Fibroblast of skin of abdomen (primary cell): ENCODE measurements at places on chromosomes 2 and 18.
A peak's percentile ranks its signal among the peaks of the same experiment; 100 is the strongest.

DNA sequence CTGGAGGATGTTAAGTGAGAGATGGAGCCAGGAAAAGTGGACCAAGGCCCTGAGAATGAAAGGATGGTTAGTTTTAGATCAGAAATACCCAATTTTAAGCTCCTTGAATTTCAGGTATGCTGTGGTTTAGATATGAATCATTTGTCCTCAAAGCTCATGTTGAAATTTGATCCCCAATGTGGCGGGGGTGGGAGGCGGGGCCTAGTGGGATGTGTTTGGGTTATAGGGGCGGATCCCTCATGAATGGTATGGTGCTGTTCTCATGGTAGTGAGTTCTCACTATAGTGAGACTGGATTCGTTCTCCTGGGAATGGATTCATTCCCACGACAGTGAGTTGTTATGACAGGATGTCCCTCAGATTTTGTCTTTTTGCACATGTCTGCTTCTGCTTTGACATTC lies 11.4 kb downstream of the MYO5B start:
- peak; percentile 46 for DNase-seq

GRCh38 chr2:132754392-132754791 lies 84.4 kb upstream of the LYPD1 start:
- DNase-seq, result peak; percentile 28

- peak; percentile 38 for DNase-seq
Measured at GRCh38 chr2:174901075-174901474, 104.1 kb downstream of the CHN1 start.

- no peak for DNase-seq
Measured at GRCh38 chr2:236733156-236733555, 163.5 kb downstream of the ACKR3 start.

DNA sequence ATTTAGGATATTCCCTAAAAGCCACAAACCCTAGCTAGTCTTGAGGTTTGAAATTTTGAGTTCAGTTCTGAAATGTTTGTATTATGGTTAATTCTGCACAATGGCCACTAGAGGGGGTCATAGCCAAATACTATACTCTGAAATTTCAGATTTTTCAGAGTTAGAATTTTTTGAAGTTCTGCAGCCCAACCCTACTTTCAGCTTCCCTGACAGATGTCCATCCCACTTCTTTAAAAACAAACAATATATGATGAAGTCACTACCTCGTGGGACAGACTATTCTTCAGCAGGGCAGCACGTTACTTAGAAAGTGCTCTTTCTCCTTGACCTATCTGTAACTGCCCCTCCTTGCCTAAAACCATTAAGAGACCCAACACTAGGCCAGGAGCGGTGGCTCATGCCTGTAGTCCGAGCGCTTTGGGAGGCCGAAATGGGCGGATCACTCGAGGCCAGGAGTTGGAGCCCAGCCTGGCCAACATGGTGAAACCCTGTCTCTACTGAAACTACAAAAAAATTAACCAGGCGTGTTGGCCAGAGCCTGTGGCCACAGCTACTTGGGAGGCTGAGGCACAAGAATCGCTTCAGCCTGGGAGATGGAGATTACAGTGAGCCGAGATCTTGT lies 48.2 kb upstream of the PAPOLG start:
- peak; percentile 32 for DNase-seq

GRCh38 chr2:232860593-232861241 lies 9.3 kb upstream of the SNORC start:
- DNase-seq, result no peak

- DNase-seq, result no peak
Measured at GRCh38 chr2:75609334-75609689, 37.3 kb upstream of the MRPL19 start.

GRCh38 chr2:144403933-144404332 lies 116.0 kb downstream of the ZEB2 start:
- peak; percentile 18 for DNase-seq

GRCh38 chr2:20438334-20439192 lies 8.3 kb upstream of the RHOB start:
- DNase-seq, result peak; percentile 66

GRCh38 chr2:112636605-112637288 lies 9.0 kb upstream of the SLC20A1 start:
- DNase-seq, result no peak

- no peak for DNase-seq
Measured at GRCh38 chr2:16216558-16216945, 276.2 kb downstream of the MYCN start.

DNA sequence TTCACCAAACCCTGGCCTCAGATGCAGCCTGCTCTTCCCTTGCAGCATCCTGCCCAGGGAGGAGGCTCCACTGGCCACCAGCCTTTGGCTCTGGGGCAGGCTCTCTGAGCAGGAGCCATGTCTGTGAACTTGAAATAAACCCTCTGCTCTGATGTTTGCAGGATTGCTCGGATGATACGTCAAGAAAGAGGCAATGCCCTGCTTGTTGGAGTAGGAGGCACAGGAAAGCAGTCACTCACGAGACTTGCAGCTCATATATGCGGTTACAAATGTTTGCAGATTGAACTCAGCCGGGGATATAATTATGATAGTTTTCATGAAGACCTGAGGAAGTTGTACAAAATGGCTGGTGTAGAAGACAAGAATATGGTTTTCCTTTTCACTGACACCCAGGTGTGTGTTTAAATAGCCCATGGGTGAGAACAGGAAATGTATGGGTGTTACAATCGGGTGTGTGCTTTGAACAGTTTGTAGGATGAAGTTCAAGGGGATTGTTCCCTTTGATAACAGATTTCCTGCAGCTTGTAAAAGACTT lies 177.9 kb downstream of the DNAH6 start:
- DNase-seq, result no peak

GRCh38 chr2:118766871-118767270 lies 80.6 kb downstream of the EN1 start:
- peak; percentile 55 for DNase-seq

- no peak for DNase-seq
Measured at GRCh38 chr18:8688216-8688800, 17.0 kb upstream of the MTCL1 start.

DNA sequence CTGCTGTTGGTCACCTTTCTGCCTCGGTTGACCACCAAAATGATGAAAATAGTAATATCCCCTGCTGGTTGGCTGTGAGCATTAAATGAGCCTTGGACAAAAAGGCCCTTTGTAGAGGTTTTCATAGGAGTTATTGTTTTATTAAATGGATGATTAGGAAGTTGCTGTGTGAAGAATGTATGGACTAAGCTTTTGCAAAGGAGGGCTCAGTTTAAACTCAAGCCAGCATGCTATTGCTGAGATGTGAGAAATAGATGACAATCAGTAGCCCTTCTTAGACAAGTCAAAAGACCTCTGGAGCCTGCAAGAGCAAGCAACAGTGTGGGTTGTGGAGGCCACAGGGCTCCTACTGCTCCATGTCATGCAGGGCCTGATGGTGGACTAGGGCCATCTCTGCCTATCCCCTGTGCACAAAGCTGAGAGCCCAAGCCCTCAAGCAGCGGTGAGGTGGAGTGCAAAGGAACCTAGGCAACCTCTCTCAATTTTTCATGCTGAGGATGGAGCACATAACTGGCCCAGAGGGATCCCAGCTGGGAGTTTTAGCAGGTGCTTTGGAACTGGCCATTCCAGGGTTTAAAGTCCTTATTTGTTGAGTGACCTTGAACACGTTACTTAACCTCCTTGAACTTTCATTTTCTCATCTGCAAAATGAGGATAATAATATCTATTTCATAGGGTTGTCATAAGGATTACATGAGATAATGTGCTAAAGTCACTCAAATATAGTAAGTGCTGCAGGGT lies 37.1 kb downstream of the FOSL2 start:
- DNase-seq, result no peak

GRCh38 chr18:79923896-79924585 lies 27.4 kb downstream of the SLC66A2 start:
- no peak for DNase-seq

GRCh38 chr2:160657196-160657595 lies 163.6 kb upstream of the RBMS1 start:
- peak; percentile 32 for DNase-seq

GRCh38 chr18:6505498-6505875 lies 90.8 kb upstream of the L3MBTL4 start:
- no peak for DNase-seq

- no peak for DNase-seq
Measured at GRCh38 chr2:205646680-205647079, 35.6 kb upstream of the NRP2 start.

DNA sequence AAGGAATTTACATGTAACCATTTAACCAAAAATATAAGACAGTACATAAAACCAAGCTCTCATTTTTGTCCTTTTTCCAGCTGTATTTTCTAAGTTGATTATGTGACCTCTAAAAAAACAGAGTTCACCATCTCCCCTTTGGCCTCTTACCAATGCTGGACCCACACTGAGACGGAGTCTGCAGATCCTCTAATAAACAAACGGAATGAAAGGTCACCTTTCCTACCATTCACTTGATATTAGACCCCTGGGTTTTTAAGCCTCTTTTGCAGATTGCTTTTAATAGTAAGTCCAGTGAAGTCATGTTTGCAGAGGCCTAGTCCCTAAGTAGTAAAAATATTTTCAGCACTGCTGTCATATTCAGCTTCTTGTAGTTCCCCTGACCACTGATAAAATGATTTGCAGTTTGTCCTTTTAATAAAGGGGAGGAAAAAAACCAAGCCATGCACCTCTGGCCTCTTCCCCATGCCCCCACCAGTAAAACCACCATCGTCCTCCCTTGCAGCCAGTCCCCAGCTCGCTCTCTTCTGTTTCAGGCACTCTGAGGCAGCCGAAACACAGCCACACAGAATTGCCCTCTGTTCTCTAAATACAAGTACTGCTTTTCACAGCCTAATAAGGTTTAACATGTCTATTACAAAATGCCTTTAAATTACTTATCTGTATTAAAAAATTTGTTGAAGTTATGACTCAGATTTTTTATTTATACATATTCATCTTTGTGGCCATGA lies 427.5 kb downstream of the PARD3B start:
- DNase-seq, result no peak

DNA sequence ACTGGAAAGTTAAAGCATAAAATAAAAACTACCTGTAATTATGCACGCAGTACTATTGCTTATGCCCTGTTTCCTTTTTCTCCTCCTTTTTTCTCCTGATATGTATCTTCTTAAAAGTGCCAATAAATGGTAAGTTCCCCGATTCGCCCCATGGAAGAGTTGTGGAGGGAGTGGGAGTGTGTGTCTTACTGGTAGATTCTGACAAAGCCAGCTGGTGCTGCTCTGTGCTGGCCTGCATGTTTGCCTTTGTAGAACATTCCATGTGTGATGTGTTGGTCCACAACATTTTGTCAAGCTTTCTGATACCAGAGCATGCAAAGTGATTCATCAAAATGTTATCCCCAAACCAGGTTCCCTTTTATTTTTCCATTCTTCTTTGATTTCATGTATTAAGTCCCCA lies 356.9 kb upstream of the RAB12 start:
- DNase-seq, result no peak

- DNase-seq, result peak; percentile 96
Measured at GRCh38 chr2:46803911-46804670, 111.5 kb downstream of the MCFD2 start.

DNA sequence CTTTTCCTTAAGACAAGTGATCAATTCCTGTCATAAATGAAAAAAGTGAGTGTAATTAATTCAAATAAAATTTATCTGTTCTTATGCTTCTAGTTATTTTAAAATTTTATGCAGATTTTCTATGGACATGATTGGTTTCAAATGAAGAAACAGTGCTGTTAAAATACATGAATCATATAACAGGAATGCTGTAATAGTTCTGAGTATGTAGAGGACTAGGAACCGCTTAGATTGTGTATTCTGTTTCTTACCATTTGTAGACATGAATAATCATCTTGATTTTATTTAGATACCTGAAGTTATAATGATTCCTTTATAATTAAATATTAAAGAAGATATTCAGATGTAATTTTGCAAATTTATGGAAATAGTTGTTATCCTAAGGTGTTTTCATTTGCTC lies 3.5 kb downstream of the ACTR2 start:
- DNase-seq, result peak; percentile 60

DNA sequence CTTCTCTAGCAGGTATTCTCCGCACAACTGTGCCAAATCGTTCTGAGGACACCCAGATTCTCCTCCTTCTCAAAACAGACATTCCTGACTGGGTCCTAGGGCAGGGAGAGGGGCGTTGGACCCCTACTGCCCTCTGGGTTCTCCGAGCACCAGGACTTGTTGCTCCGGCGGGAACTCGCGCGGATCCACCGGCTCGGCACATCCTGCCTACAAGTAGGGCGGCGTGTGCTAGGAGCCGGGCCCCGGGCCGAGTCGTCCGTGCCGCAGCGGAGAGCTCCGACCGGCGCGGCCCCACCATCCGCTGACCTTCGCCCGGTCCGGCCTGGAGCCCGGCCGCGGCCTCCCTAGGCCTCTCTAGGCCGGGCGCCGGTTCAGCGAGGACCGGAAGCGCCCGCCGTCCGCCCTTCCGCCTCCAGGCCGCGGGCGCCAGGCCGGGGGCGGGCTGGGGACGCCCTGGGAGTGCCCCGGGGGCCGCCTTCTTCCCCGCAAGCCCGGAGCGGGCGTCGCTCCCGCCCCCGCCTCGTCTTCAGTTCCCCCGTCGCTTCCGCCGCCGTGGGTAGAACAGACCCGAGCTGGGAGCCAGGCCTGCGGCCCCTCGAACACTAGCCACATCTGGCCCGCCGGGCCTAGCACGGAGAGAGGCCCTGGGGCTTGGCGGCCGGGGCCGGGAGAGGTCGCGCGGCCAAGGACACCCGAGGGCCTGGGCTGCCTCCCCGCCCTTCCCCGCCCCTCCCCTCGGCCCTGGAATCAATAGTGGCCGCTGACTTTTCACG lies 7.6 kb upstream of the ONECUT2 start:
- no peak for DNase-seq

DNA sequence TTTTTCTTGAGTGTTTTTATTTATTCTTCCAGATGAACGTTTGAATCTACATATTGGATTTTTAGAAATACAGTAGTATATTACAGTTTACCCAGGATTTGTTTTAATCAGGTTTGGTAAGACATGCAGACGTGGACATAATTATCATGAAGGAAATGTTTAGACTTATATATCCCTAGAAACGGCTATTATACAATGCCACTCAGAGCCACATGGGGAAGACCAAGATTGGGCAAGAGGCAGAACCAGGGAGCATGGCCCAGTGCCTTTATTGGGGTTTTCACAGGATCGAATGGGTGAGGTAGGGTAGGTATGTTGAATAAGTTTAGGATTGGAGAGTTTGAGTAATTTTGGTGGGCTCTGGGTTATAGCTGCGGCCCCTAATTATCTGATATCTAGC lies 212.2 kb downstream of the CAMKMT start:
- DNase-seq, result no peak

DNA sequence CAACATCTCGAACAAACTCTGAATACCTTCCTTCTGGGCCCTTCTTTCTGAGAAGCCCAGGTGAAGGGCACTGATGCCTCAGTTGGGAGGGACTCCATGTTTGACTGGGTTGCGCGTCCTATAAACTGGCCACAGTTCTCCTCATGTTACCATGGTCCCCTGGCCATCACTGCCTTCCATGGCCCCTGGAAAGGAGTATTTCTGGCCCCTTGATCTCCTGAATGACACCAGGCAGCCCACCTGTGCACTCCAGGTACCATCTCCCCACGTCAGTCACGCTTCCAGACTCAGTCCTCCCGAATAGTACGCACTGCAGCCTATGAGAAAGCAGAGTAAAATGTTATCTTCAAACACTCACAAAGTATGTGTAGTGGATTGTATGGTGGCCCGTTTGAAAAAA lies 73.9 kb downstream of the ACKR3 start:
- DNase-seq, result no peak
